Myocyte (in vitro differentiated cells): ENCODE measurements at places on chromosomes 13 and 19.

DNA sequence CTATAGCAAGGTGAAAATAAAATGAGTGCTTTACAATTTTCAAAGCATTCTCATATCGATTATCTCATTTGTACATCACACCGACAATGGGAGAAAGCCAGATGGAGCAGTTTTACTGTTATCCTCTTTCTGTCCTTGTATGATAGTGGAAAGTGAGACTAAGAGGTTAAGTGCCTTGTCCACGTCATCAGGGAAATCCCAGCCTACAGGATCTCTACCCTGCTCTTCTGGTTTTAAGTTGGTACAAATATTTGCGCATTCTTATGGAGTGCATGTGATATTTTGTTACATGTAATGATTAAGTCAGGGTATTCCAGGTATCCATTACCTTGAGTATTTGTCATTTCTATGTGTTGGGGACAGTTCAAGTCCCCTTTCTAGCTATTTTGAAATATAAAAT lies 12.4 kb upstream of the ENOX1 start:
- no peak for DNase-seq

GRCh38 chr13:45356966-45357672 lies 16.1 kb upstream of the TPT1 start:
- DNase-seq, result peak; percentile 39

- no peak for DNase-seq
Observed at GRCh38 chr13:42057918-42058530, 9.6 kb downstream of the DGKH start.

DNA sequence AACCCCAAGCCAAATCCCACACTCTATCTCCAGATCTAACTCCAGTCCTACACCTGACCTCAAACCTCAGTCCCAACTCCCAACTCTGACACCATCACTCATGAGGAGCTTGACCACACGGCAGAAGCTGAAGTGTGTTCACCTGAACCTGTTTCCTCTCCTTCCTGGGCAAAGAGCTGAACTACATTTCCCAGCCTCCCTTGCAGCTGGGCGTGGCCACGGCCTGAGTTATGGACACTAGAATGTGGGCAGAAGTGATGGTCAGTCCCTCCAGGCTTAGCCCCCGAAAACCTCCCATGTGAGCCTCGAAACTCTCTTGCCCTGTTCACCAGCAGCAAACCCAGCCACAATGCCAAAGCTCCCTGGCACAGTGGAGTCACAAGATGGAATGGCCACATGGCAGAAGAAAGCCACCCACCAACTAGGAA lies 19.5 kb upstream of the MEIS3 start:
- no peak for DNase-seq
